ENCODE measurements at places on chromosomes 1 and 21.

- DNase-seq, result no peak
These were observed 250.8 kb downstream of the FOXD2 start for GRCh38 chr1:47688461-47689296.

DNA sequence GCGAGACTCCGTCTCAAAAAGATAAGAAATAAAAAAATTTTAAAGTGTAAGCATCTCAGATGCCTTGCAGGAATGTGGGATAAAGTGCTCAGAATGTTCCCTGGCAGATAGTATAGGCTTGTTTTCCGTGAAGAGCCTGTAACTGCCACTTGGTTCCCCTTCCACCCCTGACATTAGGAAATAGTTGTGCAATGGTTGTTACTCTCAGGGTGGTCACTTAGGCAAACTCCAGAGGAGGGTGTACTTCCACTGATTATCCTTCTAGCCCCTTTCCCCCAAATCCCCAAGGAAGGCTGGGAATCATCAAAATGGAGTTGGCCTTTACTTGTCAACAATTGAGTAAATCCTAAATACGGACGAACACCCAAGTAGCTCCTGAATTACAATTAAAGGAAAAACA, 10.4 kb downstream of the RPL11 start:
- DNase-seq, result no peak

DNA sequence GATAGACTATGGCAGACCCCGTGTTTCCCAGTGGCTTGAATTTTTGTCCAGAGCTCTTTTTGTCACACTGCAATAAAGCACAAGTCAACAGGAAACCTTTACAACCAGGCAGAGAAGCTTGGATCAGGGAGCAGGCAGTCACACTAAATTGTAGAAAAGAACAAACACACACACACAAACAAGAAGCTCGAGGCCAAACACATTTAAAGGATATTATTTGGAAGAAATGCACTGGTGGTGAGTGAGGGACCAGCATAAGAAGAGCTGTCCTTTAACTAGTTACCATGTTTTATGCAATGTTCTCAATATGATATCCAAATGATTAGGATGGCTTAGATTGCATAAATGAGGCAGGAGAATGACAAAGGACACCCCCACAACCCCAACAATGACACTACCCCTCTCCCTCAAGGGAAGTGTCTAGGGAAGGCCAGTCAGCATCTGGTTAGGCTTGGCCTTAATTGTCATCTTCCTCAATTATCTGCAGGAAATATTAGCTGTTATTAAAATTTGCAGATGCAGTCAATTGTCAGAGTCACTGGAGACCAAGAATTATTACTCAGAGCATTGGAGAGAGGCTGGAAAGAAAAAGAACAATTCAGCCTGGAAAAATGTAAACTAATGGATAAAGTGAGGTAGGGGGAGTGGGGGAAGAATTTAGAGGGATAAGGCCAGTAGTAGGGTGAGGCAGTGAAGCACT, 35.3 kb downstream of the DDR2 start:
- DNase-seq, result no peak

- no peak for DNase-seq
These were observed 17.6 kb upstream of the SFPQ start for GRCh38 chr1:35210321-35211119.

- no peak for DNase-seq
These were observed 754.8 kb upstream of the ADAMTS5 start for GRCh38 chr21:27721675-27722074.

- DNase-seq, result no peak
These were observed 15.9 kb downstream of the BMP8A start for GRCh38 chr1:39507230-39507928.

- DNase-seq, result peak; percentile 56
These were observed 98.8 kb downstream of the RASAL2 start for GRCh38 chr1:178192686-178193085.

GRCh38 chr1:228961511-228961910, 226.2 kb downstream of the RHOU start:
- no peak for DNase-seq

- DNase-seq, result no peak
These were observed 15.5 kb downstream of the TRIM33 start for GRCh38 chr1:114495486-114495885.

DNA sequence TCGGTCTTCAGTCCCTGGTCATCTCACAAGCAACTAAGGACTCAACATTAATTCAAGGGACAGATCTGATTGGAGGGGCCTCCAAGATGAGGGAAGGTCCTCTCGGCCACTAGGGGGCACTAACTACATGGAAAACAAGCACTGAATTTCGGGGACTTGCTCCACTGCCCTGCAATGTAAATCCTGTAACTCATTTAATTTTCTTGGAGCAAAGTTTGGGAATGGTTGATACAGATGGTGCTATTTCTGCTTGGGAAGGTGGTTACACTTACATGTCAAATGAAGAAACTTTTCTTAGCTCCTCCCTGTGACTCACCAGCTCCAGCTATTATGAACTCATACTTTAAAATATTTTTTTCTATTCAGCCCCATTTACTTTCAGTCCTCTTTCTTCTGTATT, 97.4 kb upstream of the KCNJ15 start:
- peak; percentile 73 for DNase-seq

DNA sequence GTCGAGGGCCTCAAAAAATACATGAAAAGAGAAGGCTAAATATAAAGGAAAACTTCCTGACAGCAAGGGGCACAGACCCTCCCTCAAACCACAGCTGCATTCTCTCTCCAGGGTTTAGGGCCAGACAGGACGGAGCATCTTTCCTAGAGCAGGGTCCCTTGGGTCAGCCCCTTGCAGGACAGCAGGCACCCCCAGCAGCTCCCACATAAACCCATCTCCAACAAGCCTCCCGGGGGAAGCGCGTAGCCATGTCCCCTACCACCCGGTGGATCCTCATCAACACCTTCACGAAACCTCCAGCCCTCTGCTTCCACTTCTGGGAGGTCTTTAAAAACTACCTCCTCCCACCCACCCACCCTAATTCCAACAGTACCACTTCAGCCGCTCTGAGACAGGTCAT, 59.5 kb downstream of the CD46 start:
- DNase-seq, result no peak

DNA sequence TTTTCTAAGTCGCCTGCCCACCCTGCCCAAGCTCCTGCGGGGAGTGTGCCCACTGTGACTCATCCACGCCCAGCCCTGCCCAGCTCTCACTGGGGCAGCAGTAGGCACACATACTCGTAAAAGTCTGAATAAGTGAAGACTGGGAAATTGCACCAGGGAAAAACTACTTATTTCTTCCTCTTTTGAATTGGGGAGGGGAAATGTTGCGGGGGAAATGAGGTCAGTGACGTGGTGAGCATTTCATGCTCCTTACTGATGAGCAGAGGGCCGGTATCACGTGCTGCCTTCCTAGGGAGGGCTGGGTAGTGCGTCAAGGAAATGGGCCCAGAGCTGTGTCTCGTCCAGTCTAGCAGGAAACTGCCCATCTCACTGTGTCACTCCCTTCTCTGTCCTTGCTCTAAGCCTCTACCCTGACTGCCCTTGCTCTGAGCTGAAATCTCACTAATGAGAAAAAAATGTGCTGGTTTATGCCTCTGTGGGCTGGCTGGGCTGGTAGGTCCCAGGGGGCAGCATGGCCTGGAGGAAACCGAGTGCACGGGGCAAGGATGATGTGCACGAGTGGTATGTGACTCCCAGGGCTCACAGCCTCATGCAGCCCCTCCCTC, 13.5 kb upstream of the TNFRSF1B start:
- DNase-seq, result peak; percentile 64

DNA sequence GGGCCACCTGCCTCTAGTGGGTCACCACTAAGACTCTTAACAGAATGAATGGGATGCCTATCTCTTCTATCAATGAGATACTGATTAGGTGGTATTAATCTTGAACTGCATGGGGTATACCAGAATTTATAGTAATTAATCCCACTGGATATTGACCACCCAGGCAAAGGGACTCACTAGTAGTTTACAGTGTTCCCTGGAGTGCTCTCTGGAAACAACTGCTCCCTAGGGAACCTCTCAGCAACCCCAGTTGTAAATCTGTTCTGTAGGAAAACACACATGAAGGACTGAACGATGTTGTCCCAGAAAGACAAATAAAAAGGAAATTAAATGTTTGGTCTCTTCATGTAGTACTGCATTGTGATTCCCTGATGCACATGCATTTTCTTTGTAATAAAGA, 430.5 kb downstream of the HLX start:
- no peak for DNase-seq

GRCh38 chr21:29654855-29655254, 284.9 kb downstream of the GRIK1 start:
- no peak for DNase-seq

GRCh38 chr1:57296726-57297250, 127.1 kb downstream of the DAB1 start:
- DNase-seq, result no peak

- DNase-seq, result no peak
These were observed 91.9 kb downstream of the RAVER2 start for GRCh38 chr1:64836802-64837201.

DNA sequence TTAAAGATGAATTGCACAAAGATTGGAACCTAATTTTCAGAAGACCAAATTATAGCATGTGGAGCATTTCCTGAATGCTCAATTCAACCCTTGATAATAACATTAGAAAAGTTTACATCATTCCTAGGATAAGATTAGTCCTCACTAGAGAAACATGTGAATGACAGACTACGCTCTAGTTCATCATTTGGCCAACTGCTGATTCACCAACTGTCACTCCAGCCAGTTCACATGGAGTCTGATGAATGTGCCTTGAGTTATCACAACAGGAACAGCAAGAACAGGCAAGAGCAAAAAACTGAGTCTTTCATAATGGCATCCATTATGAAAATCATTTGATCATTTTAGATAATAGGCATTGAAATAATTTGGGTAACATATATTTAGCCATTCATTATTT, 415.9 kb downstream of the PTPRC start:
- DNase-seq, result no peak

DNA sequence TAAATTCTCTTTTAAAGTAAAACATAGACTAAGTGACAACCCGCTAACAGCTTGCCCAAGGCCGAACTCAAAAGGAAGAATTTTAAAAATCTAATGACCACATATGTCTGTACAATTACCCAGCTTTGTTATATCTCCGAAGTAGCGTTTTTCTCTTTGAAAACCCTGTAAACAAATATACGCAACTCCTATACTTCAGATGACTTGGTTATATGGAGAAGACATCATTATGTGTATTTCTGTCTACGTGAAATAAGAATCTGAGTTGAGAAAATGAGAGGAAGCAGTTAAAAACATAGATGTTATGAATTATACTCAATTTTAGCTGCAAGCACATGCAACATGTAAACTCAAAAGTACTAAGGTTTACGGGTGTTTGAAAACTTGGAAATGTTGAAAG, 2.0 kb downstream of the PBX1 start:
- peak; percentile 10 for DNase-seq

DNA sequence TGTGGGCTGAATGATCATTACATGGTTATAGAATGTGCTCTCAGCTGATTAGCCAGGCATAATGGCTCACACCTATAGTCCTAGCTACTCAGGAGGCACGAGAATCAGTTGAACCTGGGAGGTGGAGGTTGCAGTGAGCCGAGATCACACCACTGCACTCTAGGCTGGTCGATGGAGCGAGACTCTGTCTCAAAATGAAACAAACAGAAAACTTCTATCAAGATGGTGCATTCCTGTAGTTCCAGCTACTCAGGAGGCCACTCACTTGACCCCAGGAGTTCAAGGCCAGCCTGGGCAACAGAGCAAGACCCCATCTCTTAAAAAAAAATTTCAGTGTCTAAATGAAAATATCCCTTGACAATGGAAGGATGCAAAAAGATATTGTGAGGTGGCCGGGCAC, 10.9 kb downstream of the TIMM17A start:
- no peak for DNase-seq

DNA sequence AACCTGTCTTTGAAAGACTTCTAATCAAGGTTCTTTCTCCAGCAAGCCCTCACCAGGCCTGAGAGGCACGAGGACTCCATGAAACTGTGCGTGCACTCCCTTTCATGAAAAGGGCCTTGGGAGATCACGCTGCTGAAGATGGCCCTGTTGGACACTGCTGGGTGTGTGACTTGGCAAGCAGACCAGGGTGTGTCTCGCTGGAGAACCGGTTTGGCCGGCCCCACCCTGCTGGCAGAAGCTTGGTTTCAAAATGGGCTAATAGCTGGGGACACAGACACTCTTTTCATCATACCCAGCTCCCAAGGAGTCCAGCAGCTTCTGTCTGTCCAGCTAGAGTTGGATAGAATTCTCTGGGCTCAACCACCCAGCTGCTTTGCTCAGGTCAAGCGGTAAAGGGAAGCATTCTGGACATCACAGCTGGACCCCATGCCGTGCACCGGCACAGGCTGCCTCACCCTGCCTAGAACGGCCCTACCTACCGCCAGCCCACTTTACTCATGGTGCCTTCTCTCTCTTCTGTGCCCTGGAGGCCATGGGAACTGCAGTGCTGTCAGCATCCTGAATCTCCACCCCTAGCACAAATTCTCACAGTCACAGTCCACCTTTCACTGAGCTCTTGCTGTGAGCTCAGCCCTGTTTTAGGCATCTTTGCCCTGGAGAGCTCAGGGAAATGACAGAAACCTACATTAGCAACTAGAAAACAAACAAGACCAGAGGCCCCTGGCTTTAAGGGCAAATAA, 24.6 kb downstream of the PKP1 start:
- no peak for DNase-seq

DNA sequence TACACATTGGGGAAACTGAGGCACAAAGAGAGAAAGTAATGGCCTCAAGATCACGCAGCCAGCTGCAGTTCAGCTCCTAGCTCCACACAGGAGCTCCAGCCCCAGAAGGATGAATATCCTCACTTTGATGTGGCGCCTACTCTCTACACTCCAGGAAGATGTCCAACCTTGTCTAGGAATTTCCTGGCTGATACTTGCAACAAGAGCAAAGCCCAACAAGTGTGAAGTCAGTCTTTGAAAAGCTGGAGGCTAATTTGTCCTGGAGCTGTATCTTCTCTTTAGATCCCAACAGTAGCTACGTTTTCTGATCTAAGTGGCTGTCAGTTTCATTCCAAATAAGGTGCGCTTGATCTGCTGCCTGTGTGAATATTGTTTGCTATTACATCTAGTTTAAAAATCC, 344.9 kb downstream of the PTPRU start:
- no peak for DNase-seq

GRCh38 chr1:27726173-27727044, 648 bp downstream of the FAM76A start:
- peak; percentile 69 for DNase-seq

- DNase-seq, result no peak
These were observed 688 bp downstream of the PRXL2B start for GRCh38 chr1:2587071-2587859.

DNA sequence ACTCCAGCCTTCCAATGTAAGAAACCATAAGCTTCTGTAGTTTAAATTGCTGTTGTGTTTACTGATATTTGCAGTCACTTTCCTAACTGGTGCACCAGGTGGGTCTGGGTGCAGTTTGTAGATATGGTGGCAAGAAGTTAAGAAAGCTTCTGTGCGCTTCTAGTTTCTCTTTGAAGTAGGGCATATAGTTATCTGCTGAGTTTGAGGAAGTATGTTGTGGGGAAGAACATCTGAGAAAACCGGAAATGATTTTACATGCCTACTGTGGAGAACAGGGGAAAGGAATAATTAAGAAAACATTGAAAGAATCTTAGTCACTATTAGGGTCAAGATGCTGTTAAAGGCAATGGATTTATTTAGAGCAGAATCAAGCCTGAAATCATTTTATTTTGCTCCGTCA, 14.9 kb upstream of the SLC44A5 start:
- no peak for DNase-seq

Measured in NAMALWA (cell line).